SIG-M5 (cell line): ENCODE measurements at places on chromosomes 6 and 20.

- DNase-seq: no peak
Observed at GRCh38 chr6:75613056-75613501, 11.4 kb downstream of the SENP6 start.

- DNase-seq: no peak
Observed at GRCh38 chr6:119463081-119463626, 113.6 kb upstream of the MAN1A1 start.

DNA sequence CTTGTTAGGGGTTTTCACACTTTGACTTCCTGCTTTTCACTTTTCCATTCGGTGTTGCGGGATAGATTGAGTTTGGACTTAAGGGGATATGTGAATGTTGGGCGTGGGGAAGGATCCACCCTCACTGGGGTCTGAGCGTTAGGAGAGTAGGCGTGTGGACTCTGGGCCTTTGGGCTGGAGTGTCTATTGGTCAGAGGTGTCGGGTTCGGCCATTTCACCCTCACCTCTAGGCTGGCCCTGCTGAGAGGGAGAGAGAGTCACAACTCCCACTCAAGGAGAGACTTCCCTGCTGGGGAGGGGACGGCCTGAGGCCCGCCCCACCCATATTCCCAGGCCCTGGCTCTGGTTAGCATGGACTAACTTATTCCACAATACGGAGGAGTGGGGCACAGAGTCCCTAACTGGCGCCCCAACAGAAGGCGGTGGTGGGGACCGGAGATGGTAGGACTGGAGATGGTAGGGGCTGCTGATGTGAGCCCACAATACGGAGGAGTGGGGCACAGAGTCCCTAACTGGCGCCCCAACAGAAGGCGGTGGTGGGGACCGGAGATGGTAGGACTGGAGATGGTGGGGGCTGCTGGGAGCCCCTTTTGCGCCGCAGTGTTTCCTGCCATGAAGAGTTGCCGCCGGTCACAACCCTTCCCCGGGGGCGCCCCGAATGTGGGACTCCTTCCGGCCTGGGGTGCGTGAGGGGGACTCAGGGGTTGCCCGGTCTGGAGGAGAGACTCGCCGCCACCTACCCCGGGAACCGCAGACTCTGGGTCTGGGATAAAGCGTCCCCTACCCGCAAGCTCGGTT, 1.4 kb upstream of the PTPRA start:
- no peak for DNase-seq

DNA sequence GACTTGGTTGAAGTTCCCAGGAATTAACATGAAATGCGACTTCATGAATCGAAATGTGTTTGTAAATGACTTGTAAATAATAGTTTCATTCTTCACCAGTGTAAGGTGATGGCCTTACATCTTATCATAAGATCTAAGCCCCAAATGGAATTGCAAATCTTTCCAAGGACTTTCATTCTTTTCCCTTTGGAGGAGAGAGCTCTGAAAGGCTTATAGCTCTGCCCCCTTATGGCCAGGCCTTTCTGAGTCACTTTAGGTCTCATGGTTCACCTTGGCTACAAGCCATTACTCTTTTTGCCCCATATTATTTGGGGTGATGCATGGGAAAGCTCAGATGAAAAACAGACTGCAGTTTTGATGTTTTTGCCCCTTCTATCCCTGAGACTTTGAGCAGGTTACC, 209.1 kb upstream of the BMP2 start:
- no peak for DNase-seq

DNA sequence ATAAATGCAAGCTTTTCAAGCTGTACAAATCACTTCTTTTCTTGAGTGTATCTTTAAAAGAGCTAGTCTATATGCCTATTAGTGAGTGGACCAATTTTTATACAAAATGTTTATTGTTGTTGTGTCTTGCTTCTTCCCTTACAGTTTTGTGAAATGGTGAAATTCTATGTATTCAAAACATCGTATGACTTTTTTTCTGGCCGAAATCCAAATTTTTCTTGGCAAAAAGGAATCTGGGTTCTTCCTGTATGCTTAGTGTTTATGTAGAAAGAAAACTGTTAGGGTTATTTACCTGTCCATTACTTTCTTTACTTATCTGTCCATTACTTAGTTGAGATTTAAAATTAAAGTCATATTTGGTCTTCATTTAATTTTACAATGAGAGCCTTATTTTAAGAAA, 153.9 kb downstream of the MMS22L start:
- no peak for DNase-seq

- no peak for DNase-seq
Observed at GRCh38 chr20:34037767-34038166, 44.1 kb downstream of the RALY start.

GRCh38 chr6:148179786-148180185, 162.9 kb upstream of the SASH1 start:
- no peak for DNase-seq

GRCh38 chr6:146787876-146788508, 189.2 kb downstream of the ADGB start:
- DNase-seq: no peak

DNA sequence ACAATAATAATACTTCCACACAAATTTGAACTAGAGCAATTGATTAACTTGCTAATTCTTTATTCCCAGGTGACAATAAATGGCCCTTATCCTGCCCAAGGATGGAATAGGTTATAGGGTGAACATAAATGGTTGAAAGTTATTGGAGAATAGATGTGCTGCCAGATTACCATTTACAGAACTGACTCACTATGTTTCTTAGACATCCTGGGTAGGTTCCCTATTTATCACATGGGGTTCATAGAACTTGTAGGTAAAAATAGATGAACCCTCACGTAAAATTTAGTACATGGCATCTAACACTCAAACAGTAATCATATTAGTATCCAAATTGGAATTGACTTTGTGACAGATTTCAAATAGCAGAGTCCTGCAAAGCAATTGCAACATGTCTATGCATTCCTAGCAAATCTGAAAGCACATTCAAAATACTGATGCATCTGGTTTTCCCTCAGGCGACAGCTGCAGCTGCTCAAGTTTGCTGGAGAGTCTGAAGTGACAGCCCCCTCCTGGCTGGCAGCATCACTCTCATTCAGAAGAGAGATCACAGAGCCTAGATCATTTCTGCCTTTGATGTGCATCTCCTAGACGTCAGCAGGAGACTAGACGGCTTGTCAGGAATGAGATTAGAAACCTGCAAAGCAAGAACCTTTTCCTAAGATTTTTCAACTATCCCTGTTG, 80.2 kb upstream of the RNF217 start:
- DNase-seq: no peak

DNA sequence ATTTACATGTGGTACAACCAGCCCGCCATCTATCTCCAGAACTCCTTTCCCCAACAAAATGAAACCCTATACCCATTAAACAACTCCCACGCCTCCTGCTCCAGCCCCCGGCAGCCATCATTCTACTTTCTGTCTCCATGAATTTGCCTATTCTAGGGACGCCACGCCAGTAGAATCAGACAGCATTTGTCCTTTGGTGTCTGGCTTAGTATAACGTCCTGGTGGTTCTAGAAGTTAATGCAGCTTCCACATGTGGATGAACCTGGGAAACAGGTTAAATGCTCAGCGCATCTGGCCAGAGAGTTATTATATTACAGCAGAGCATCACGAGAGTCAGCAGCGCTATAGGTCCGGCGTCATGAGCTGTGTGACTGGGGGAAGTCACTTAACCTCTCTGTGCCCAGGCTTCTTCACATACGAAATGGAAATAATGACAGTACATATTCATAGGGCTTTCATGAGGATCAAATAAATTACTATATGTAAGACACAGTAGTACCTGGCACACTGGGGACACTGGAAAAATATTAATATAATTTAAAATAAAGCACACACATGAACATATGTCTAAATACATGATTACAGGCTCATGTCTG, 178.7 kb upstream of the TAB2 start:
- no peak for DNase-seq

- DNase-seq: no peak
Observed at GRCh38 chr20:46423342-46423741, 16.9 kb upstream of the ELMO2 start.

DNA sequence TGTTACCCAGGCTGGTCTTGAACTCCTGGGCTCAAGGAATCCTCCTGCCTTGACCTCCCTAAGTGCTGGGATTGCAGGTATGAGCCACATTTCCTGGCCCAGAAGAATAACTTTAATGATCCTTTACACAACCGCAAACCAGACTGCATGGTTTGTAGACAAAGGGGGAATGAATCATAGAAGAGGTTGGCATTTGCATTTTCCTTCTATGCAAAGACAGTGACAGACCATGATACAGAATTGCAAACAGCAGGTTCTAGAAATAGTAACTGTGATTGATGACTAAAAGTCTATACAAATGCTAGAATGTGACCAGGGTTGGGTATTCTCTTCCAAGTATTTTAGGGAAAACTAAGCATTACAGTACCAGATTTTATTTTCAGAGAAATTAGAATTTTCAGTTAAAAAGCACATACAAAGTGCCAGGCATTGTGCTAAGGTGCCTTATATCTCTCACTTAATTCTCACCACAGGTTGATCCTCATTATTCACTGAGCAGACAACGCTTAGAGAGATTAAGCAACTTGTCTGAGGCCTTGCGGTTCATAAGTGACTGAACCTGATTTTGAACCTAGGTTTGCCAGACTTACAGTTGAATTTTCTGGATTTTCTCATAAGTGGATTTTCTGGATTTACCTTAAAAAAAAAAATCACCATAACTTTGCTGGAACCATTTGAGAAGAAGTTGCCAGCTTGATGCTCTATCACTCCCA, 146.6 kb downstream of the ZFAND3 start:
- no peak for DNase-seq

GRCh38 chr20:34971561-34972235, 16.0 kb downstream of the MYH7B start:
- DNase-seq: no peak

- DNase-seq: no peak
Observed at GRCh38 chr20:49635166-49635565, 67.2 kb upstream of the PTGIS start.

DNA sequence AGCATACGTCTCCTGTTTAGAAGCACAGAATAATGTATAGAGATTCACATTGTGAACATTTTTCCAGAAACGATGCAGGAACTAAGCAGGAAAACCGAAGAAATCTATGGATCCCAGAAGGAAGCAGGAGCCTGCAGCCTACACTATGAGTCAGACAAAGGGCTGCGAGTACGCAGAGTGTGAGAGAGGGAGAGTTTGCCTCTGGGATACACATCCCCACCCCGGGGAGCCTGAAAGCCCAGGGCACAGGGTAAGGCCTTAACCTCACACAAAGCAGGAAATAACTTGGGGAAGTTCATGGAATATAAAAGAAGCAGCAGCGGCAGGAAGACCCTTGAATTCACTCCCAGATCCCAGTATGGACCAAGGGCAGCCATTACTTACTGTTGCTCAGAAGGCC, 842.1 kb upstream of the MANEA start:
- no peak for DNase-seq

DNA sequence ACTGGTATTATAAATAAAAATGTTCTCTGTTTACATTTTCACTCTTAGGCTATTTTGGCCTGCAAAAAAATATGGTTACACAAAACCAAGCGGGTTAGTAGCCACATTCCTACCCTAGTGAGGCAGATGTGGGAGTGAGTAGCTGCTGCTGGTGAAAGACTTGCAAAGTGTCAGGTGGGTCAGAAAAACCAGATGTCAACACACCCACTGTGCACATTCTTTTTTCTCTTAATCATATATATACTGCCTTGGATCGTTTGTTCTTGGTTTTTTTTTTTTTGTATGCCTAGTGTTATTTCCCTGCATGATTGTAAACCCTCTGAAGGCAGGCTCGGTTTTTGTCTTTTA, 68.0 kb upstream of the TFB1M start:
- no peak for DNase-seq

- DNase-seq: no peak
Observed at GRCh38 chr6:42068173-42068572, 17.8 kb downstream of the TAF8 start.

DNA sequence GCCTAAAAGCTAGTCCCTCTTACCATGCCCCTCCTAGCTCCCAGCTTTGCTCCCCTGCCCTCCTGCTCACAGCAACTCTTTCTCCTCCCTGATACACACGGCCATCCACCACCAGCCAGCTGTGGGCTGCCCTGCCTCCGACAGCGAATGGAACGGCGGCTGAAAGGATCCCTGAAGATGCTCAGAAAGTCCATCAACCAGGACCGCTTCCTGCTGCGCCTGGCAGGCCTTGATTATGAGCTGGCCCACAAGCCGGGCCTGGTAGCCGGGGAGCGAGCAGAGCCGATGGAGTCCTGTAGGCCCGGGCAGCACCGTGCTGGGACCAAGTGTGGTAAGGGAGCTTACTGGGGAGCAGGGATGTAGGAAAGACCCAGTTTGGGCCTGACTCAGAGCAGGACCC, 16.6 kb upstream of the ZNF76 start:
- DNase-seq: no peak

DNA sequence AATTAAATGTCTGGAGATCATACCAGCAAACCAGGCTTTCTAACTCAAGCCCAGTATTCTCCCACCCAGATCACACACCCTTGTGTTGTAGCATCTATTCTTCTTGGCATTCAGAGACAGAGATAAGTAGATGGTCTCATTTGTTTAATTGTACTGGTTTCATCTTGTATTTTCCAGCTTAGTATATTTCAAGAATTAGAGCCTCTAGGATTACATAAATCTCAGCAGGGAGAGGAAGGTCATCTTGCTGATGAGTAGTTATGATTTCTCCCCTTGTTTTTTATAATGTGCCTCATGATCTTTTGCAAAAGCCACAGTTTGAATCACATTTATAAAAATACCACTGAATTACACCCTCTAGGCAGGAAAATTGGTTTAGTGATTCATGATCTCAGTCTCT, 106.6 kb upstream of the NRSN1 start:
- DNase-seq: no peak

GRCh38 chr6:149651056-149651455, 2.5 kb upstream of the KATNA1 start:
- no peak for DNase-seq

DNA sequence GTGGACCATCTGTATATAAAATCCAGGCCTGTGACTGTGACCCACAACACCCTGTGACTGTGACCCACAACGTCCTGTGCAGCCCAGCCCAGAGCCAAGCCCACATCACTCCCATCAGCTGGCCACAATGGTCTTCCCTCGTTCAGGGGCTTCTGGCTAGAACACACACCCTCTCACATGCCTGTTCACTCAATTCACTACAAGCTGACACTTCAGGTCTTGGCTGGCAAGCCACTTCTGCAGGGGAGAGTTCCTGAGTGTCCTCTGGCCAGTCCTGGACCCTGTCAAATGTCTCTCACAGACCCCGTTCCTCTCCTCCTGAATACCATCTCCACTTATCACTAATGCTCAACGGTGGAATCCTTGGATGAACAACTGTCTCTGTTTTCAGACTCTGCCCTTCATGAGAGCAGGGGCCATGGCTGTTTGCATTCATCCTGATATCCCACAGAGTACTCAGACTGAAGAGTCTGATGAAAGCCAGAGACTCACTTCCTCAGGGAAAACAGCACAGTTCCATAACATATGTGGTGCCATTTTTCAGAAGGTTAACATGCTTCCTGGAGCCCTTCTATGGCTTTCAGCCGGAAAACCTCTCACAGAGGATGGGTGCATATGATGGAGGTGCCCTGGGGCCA, 56.0 kb downstream of the MYH7B start:
- no peak for DNase-seq

GRCh38 chr6:159084493-159085091, 39.8 kb upstream of the TAGAP start:
- peak; percentile 66 for DNase-seq
